A172 (cell line): ENCODE measurements at places on chromosomes 4 and X. TPM values are rescaled to one million over a fixed set of nuclear protein-coding genes. Genes with fewer than 3 reads are reported as not detected.
A peak's percentile ranks its signal among the peaks of the same experiment; 100 is the strongest.

DNA sequence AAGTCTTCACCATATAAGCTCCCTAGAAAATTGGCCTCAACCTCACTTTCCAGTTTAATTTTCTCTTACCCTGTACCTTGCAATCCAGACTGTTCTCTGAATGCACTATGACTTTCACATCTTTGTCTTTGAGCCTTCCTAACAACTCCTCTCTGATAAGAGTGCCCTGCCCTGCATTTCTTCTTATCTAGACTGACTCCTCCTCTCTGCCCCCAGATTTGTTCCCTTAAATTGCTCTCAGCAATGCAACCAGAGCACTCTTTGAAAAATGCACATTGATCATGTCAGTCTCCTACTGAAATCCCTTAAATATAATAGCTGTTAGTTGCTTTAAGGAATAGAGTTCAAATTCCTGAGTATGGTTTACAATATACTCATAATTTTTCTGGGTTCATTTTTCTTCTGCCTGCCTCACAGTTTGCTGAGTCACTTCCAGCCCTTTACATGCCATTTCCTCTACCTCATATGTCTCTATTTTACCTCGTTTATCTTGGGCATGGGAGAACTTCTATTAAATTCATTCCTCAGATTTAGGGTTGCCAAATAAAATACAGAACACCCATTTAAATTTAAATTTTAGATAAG lies 582.7 kb upstream of the AADAT start:
- DNase-seq, result peak; percentile 50

DNA sequence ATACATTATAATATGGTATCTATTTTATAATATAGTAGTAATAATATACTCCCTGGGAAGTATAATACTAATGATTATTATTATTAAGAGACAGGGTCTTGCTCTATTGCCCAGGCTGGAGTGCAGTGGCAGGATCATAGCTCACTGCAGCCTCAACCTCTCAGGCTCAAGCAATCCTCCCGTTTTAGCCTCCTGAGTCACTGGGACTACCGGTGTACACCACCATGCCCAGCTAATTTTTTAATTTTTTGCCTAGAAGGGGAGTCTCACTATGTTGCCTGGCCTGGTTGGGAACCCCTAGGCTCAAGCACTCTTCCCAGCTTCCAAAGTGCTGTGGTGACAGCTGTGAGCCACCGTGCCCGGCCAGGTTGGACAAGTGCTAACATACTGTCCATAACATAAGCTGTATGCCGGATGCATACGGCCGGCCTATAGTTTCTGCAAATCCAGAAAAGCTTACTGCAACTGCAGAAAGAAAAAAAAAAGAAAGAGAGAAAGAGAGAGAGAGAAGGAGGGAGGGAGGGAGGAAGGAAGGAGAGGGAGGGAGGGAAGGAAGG lies 94.2 kb upstream of the PPP2R3B start:
- no peak for DNase-seq

The ADH7 gene
- total RNA-seq, result not detected in 2 replicates

GRCh38 chrX:153670748-153671588 lies 2.6 kb downstream of the PNCK start:
- peak; percentile 9 for DNase-seq

The F9 gene
- not detected in 2 replicates for total RNA-seq
